ENCODE measurements at places on chromosomes 12 and 14. TPM values are rescaled to one million over a fixed set of nuclear protein-coding genes. Genes with fewer than 3 reads are reported as not detected.

Gene MDP1
- polyA plus RNA-seq: 32.2 TPM

Gene RD3L
- not detected for polyA plus RNA-seq

DNA sequence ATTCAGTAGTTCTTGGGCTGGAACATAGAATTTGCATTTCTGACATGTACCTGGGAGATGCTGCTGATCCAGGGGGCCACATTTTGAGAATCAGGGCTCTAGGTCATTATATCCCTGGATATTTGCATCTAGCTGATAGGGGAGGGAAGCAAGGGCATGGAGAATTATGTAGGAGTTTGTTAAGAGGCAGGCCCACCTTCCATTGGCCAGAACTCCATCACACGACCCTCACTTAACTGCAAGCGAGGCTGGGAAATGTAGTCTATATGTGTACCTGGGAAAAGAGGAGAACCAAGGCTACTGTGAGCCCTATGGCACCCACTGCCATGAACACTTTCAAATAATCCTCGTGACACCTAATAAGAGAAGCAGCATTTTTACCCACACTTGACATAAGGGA, 657.6 kb downstream of the MED13L start:
- no peaks in the 10 kb centered on the region for H3K36me3 ChIP-seq
- no peak overlapping the region for H3K27ac ChIP-seq
- H3K4me3 ChIP-seq: no peak overlapping the region
- no peaks in the 10 kb centered on the region for H3K27me3 ChIP-seq

DNA sequence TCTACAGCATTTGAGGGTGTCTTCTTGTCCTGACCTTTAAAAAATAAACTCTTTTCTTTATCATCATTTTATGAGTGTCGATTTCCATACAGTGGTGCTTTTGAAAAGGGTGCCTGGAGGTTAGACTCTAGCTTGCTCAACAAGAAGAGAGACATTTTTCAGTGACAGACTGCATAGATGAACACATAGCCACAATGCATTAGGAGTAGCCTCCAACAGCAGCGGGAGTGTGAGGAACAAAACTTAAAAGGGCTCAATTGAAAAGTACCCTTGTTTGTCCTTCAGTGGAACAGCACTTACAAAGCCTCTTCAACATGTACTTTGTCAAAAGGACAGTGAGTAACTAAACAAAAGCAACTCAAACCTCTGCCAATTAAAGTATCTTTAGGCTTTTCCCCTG, 119.3 kb downstream of the SOX5 start:
- no peaks in the 10 kb centered on the region for H3K36me3 ChIP-seq
- no peak overlapping the region for H3K27ac ChIP-seq
- H3K4me1 ChIP-seq: no peaks in the 10 kb centered on the region
- no peak for DNase-seq

DNA sequence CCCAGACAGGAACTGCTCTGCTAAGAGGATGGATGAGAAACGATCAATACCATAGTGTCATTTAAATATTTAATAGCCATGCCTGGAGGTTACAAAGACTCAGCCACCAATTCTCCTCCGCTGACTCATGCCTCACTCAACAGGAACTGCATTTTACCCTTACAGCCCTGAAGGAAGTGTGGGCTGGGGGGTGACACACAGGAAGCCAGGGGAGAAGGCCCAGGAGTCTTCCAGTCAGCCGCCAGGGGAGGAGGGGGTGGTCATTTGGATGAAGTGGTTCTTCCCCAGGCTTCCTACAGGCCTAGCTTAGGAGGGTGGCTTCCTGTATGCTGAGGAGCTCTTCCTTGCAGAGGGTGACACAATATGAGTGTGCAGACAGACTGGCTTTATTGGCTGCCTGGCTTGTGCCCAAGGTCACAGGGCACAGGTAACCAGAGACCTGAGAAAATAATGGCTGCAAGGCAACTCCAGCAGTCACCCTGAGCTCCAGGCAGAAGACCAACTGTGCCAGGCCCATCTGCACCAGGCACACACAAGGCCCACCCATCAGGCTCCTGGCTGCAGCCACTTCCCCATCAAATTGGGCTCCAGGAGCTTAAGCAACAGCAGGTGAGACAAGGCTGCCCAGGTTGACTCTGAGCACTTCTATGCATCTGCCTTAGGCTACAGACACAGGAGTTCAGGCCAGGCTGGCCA, 30.6 kb upstream of the RPLP0 start:
- H3K4me3 ChIP-seq: no peak overlapping the region
- H3K27me3 ChIP-seq: no peaks in the 10 kb centered on the region
- H3K27ac ChIP-seq: peak overlapping the region; percentile 95
- H3K4me1 ChIP-seq: peaks cover 84% of the 10 kb centered on the region
- H3K36me3 ChIP-seq: peaks cover 5% of the 10 kb centered on the region

DNA sequence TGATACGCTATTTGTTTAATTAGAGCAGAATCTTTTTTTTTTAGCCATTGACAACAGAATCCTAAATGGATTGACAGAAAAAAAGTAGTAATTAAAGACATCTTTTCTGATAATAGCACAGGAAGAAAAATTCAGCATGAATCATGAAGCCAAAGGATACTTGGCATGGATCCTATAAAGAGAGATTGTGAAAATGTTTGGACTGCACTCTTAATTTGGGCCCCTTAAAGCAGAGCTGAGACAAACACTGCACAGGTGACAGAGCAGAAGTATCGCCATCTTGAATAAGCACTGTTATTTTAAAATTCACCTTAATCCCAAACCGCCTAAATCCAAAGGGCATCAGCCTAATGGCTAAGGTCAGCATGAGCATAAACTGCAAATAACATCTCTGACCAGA, 48.8 kb upstream of the SEL1L start:
- no peak for DNase-seq
- no peaks in the 10 kb centered on the region for H3K27me3 ChIP-seq
- H3K4me3 ChIP-seq: no peak overlapping the region
- no peak overlapping the region for H3K27ac ChIP-seq
- no peaks in the 10 kb centered on the region for H3K36me3 ChIP-seq

Measured in adrenal gland (tissue), 19 donors.